ENCODE measurements at places on chromosomes 12 and 14.
A peak's percentile ranks its signal among the peaks of the same experiment; 100 is the strongest.

GRCh38 chr12:123465084-123465483 is 7.1 kb downstream of the SNRNP35 start:
- DNase-seq: no peak

DNA sequence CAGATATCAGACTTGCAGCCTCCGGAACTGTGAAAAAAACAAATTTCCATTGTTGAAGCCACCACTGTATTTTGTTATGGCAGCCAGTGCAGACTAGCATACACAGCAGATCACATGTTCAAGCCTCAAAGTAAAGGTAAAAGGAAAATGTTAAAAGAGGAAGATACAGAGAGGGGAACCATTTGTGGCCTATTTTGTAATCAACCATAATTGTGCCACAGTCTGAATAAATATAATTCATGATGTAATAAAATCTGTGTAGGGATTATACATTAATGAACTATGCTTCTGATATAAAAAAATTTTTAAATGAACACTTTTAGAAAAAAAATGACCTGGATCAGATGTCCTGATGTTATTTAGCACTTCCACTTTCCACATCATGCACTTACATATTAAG is 79.6 kb downstream of the SLC16A7 start:
- DNase-seq: no peak

GRCh38 chr12:79569679-79570078 is 121.1 kb downstream of the PAWR start:
- no peak for DNase-seq

GRCh38 chr12:90905691-90906370 is 49.1 kb downstream of the CCER1 start:
- DNase-seq: peak; percentile 26

DNA sequence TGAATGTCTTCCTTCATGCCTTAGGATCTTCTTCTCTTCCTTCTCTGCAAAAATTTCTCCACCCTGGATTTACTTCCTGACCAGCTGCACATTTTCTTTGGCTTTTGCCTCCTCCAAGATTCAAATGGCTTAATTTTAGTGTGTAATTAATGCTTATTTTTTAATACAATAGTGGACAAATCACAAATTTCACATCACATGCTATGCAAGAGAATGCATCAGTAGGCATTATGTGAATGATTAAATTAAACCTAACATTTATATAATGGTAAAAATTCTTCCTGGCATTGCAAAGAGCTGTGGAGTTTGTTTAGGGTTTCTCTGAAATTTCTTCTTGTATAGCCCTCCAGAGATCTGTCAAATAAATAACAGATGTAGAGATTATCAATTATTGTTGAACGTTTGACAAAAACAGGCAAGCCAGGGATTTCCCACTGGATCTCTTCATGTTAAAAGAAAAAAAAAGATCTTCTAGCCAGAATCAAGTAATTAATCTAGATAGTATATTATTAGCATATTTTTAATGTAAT is 84.4 kb downstream of the NAV3 start:
- DNase-seq: no peak

DNA sequence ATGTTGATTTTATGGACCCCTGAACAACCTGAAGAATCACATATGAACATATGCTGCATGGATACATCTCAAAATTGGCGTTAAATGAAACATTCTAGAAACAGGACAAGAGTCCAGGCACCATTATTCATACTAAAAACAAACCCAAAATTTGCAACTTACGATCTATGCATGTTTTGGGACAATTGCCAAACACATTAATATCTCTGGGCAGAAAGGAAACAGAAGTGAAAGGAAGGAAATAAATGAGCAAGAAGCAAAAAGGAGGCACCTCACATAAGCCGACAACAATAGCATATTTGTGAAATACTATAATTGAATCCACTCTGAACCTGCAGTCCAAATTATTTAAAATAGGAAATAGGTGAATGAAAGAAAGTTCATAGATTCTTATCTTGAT is 1505.3 kb downstream of the AACS start:
- no peak for DNase-seq

- DNase-seq: peak; percentile 87
Observed at GRCh38 chr14:93994919-93995682, 2.0 kb upstream of the CCDC197 start.

DNA sequence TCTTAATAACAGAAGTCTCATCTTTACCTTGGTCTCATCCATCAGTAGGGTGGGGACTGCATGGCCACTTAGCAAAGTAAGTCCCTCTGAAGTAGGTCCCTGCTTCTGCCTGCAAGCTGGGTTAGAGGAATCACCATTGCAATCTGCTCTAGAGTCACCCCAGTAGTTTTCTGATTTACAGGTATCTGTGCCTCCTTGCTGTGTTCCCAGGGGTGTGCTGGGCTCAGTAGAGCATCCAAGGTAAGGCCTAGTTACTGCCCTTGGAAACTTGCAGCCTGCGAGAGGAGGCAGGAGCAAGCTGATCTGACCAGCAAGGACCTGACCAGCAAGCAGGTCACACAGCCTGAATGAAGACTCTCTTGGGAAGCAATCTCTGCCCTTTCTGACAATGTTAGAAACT is 160.8 kb upstream of the GSC start:
- no peak for DNase-seq

- DNase-seq: no peak
Observed at GRCh38 chr14:104867371-104868059, 2.4 kb downstream of the CEP170B start.

DNA sequence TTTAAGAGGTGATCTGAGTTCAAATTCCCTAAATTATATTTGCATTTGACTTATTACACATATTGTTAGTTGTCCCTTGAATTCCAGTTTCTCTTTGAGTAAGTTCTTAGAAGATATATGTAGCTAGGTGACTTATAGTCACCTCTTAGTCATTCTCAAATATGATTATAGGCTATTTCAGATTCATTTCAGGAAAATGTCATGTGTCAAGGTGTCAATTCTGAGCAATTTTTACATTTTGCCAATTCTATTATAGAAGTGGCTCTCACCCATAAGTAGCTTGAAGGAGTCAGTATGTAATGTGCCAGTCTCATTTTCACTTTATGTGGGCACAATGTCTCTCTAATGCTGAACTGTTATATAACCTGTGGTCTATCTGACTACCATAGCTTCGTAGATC is 623.4 kb downstream of the DIO2 start:
- no peak for DNase-seq

DNA sequence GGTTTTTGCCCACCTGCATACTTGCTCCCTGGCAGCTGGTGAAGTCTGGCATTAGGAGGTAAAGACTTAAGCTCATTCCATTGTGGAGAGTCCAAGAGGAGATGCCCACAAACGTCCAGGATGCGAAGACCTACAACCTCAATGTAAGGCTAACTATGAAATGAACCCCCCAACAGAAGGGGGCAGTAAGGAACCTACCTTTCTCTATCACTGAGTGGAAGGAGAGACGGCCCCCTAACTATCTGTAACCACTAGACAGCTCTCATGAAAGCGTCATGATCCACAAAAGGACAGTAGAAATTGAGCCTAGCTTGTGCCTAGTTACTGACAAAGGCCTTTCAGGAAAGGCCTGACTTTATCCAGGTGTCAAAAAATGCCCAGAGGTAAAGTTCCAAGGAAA is 55.3 kb downstream of the ZFYVE21 start:
- DNase-seq: peak; percentile 24

GRCh38 chr14:93785423-93785822 is 2.9 kb downstream of the PRIMA1 start:
- no peak for DNase-seq

GRCh38 chr12:88570103-88570502 is 10.2 kb downstream of the KITLG start:
- DNase-seq: peak; percentile 60

GRCh38 chr12:94875525-94875924 is 128.0 kb downstream of the NDUFA12 start:
- DNase-seq: peak; percentile 41

GRCh38 chr12:32567296-32567674 is 111.8 kb upstream of the DNM1L start:
- no peak for DNase-seq

DNA sequence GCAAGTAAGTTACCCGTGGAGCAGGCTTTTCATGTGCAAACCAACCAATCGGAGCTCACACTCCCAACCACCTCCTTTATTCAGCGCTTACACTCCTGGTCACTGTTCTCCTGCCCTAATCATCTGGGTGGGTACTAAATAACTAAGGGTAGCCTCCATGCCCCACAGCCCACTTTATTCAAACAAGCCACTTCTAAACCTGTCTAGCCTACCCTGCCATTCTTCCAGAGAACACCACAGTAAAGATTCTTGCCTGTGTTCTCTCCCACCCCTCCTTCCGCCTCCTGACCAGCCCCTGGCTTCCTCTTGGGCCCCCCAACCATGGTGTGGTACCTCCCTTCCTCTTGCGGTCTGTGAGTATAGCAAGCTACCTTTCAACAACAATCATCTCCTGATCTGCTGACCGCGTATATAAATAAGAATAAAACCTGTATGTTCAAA is 581.9 kb downstream of the VRK1 start:
- no peak for DNase-seq

- DNase-seq: no peak
Observed at GRCh38 chr14:88562532-88562830, 356 bp upstream of the ZC3H14 start.

- no peak for DNase-seq
Observed at GRCh38 chr12:44570036-44570583, 306.0 kb downstream of the NELL2 start.

DNA sequence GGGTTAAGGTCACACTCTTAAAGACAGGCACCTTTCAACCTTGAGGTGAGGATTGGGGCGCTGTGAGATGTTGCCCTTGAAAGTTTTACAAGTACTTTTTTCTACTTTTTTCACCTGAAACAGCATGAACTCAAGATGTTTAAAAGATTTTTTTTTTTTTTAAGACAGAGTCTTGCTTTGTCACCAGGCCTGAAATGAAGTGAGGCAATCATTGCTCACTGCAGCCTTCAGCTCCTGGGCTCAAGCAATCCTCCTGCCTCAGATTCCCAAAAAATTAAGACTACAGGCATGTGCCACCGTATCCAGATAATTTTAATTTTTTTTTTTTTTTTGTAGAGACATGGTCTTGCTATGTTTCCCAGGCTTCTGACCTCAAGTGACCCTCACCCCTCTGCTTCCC is 243.9 kb downstream of the DIO2 start:
- DNase-seq: no peak

DNA sequence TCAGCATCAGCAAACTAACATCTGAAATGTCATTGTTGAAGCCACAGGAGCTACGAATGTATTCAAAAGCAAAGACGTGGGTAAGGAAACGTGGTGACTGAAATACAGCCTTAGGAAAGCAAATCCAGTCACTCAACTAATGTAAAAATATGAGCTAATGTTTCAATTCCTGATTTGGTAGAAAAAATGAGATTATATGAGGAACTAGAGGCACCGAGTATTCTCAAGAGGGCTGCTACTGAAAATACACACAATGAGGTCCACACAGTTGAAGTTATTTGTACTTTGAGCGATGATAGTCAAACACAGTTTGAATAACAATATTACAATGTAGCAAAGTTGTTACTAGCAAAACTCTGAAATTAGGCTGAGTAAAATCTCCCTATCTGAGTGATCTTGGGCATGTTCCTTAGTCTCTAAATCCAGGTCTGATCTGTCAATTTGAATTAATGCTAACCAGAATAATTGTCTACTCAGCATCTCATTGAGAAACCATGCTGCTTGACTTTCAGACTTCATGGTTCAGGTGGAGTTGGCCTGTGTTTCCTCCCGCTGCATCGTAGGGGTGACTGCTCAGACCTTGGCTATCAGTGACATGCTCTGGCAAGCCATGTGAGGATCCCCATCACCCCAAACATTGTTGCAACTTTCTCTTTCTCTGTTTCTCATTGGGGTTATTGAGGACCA is 467.1 kb upstream of the SOX5 start:
- no peak for DNase-seq

DNA sequence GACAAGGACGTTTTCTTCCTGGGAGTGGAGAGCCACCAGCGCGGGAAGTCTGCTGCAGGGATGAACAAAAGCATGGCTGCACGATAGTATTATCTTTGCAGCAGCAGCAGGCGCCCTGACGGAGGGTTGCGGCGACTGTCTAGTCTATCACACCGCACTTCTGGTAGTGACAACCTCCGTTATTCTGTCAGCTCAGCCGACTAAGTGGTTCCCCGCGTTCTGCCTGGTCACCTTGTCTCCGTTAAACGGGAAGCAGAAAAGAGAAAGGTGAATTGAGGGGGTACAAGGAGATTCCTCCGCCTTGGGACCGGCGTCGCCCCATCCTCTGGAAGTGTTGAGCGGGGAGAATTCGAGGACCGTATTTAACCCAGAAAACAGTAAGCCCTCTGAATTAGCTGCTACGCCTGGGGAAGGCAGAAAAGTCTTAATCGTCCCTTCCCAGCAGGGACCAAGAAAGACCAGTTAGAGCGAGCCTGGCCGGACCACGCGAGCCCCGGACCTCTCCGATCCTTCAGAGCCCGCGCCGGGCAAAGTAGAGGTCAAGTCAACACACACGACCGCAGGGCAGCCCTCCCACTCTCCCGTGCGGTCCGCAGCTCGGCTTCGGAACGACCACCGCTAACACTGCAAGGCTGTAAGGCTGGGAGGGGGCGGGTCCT is 536 bp upstream of the DAAM1 start:
- DNase-seq: peak; percentile 29

- no peak for DNase-seq
Observed at GRCh38 chr12:121285856-121286255, 10.7 kb downstream of the CAMKK2 start.

GRCh38 chr14:103001651-103002396 is 55.5 kb downstream of the CDC42BPB start:
- DNase-seq: no peak

DNA sequence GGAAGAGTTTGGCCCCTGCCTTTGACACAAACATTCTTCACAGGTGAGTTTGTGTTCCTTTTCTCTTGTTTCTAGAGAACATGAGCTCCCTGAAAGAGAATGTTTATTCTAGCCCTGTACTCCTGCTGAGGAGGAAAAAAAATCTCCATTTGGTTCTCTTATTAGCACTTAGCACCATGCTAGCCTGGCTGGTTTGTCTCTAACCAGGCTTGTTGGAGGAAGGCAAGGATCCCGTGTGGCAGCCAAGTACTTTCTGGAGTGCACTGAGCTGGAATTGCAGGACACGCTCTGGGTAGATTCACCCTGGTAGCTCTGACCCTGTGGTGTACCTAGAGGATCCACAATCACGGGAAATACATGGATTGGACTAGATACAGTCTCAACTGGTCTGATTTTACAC is 41.9 kb downstream of the KCNA1 start:
- no peak for DNase-seq

DNA sequence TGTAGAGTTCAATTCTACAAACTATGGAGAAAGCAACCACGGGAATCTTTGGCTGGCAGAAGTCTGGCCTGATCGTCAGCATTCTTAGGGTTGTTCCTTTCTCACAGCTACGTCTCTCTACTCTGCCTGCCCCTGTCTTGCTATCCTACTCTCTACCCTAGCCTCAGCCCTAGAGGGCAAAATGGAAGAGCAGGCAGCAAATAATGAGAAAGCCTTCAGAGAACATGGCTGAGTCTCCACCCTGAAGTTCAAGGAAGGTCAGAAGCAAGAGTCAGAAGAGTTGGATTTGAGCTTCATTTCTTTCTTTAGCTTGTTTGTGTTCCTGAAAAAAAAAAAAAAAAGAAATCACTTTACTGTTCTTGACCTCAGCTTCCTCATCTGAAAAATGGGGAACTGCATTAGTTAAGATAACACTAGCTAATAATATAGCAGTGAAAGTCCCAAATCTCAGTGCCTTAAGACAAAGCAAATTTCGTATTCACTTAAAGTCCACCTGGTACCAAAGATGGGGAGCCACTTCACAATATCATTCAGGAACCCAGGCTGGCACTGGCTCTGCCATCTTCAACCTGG is 50.2 kb upstream of the CCND2 start:
- DNase-seq: no peak

Measured in ELR (cell line).